Nucleus accumbens (tissue), 56 donors: ENCODE measurements at places on chromosomes 11 and 22.
A peak's percentile ranks its signal among the peaks of the same experiment; 100 is the strongest.

- no peak for DNase-seq
These were observed 25.8 kb downstream of the KRTAP5-5 start for GRCh38 chr11:1655168-1656060.

GRCh38 chr11:23846902-23847422, 649.9 kb upstream of the LUZP2 start:
- DNase-seq: no peak

DNA sequence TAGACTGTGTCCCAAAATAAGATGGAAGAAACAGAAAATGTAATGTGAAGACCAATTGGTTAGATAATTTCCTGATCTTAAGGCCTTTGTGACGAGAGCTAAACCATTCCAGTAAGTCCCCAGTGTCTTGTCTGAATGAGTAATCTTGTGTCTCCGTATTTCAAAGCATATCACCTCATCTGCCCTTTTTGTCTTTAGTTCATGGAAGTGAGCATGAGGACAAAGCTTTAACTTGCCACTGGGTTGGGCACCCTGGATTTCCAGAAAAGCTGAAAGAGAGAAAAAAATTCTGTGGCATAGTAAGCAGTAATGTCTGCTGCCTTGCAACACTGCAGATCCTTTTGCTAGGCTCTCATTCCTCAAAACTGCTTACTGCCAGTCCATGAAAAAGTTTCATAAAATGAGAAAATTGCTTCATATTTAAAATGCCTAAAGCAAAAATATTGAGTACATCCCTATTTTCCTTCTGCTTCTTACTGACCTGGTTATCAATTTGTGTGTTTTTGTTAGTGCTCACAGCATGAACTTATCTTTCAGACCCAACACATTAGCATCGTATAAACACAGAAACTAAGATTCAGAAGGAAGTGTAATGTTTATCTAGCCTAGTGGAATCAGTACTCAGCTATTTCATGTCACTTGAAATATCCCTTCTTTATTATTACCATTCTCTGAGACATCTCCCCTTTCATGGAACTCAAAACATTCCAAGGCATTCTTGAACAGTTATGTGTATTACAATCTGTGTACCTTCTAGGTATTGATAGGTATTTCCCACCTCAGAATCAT, 5.3 kb downstream of the CASP12 start:
- no peak for DNase-seq

DNA sequence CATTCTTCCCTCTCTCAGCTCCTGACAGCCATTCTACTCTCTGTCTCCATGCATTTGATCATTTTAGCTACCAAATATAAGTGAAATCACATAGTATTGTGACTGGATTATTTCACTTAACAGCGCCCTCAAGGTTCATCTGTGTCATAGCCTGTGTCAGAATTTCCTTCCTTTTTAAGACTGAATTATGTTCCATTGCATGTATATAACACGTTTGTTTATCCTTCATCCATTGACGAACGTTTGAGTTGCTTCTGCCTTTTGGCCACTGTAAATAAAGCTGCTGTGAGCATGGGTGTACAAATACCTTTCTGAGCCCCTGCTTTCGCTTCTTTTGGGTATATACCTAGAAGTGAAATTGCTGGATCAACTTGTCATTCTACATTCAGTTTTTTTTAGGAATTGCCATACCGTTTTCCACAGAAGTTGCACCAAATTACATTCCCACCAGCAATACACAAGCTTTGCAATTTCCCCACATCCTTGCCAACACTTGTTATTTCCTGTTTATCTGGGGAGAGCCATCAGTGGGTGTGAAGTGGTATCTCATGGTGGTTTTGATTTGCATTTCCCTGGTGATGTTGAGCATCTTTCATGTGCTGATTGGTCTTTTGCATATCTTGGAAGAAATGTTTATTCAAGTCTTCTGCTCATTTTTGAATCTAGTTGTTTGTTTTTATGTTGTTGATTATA, 17.5 kb downstream of the GLB1L2 start:
- DNase-seq: no peak

GRCh38 chr11:90219438-90219837, 3.4 kb downstream of the CHORDC1 start:
- no peak for DNase-seq

DNA sequence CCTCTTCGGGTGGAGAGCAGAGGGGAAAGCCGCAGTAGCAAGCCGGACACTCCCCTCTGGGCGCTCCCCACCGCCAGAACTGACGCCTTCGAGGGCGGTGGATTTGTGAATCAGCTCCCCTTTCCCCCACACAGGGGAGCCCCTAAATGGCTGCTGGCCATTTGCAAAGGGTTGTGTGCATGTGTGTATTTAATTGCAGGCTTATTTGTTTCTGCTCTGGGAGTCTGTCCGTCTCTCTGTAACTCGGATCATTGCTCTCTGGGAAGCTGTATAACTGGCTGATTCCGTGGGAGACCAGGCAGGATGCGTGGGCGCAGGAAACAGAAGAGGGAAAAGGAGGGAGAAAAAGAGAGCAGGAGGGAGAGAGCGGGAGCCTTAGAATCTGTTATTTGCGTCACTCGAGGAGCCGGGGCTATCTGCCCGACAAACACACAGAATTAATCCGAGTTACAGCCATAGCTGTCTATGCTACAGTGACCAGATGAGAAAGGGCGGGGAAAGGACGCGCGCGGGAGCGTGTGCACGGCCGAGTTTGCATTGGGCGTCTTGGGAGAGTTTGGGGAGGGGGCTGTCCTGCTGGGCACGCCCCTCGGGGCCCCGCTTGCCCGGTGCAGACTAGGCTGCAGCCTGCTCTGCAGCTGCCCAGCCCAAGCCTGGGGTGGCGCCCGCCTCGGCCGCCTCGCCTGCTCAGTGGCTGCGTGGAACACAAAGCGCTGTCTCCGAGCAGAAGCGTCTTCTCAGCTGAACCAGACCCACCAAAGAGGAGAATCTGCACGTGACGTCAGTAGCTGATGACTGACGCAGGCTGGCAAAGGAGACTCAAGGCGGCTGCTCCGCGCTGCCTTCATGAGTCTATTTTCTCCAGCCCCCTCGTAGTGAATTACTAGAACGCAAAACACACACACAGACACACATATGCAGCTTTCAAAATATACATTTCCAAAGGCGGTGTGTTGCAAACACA, 105.3 kb upstream of the HSD17B12 start:
- no peak for DNase-seq

GRCh38 chr11:133639408-133639807, 107.1 kb upstream of the OPCML start:
- DNase-seq: no peak

DNA sequence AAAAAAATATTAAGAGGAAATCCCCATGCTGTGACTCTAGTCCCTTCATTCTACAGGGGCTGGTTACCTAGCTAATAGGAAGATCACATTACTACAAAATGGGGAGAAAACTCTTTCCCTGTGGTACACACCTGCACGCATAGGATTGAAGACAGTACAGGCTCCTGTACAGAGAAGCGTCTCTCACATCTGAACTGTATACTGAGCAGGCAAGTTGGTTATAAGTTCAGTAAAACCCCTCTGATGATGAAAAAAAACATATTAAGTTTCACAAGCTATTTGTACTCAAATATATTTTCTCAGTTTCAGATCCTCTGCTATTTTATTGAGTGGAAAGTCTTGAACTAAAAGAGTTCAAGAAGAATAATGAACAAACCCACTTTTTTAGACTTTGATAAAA, 156.9 kb upstream of the HSD17B12 start:
- no peak for DNase-seq

DNA sequence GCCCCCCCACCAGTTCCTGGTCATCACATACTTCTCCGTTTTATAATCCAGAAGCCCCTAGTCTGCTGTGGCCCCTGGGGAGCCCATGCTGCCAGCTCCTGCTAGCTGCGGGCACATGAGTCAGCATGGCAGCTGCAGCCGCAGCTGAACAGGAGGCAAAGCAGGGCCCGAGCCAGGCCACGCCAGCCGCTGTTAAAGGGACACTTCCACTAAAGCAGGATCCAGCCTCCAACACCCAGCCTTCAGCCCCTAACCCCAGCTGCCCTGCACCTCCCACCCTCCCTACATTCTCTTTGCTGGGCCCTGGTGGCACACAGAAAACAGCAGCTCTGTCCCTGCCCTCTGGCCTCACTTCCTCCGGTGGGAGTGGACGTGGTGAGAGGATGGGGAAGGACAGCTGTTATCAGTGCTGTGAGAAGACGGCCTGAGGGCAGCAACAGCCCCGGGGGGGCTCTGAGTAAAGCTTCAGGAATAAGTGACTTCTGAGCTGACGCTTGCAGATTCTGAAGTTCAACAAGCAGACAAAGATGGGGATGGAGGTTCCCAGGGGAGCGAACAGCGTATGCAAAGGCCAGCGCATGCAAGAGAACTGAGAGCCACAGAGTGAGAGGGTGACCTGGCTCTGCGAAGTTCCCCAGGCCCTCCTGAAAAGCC, 688 bp upstream of the LRRC74B start:
- no peak for DNase-seq

GRCh38 chr11:75554258-75555022, 7.6 kb upstream of the SERPINH1 start:
- DNase-seq: peak; percentile 88

DNA sequence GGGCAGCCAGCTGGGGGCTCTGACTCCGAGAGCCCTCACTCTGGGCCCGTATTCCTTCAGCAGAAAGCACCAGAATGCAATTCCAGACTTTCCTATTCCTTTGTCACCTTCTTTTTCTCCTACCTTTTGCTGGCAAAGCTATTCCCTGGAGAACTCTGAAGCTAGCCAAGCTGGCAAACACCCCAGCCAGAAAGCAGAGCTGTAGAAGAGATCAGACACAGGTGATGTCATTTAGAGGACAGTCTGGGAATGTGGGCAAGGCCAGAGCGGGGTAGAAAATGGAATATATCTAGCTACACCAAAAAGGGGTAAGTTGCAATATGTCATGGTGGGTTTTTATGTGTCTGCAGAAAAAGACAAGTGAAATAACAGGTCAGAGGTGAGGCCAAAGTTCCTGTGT, 205.1 kb downstream of the NXPE2 start:
- DNase-seq: no peak

- no peak for DNase-seq
These were observed 21.9 kb upstream of the OAF start for GRCh38 chr11:120188811-120189455.

- no peak for DNase-seq
These were observed 70.2 kb upstream of the NAV2 start for GRCh38 chr11:19642185-19643158.

GRCh38 chr11:112783945-112784322, 177.3 kb upstream of the NCAM1 start:
- DNase-seq: no peak

DNA sequence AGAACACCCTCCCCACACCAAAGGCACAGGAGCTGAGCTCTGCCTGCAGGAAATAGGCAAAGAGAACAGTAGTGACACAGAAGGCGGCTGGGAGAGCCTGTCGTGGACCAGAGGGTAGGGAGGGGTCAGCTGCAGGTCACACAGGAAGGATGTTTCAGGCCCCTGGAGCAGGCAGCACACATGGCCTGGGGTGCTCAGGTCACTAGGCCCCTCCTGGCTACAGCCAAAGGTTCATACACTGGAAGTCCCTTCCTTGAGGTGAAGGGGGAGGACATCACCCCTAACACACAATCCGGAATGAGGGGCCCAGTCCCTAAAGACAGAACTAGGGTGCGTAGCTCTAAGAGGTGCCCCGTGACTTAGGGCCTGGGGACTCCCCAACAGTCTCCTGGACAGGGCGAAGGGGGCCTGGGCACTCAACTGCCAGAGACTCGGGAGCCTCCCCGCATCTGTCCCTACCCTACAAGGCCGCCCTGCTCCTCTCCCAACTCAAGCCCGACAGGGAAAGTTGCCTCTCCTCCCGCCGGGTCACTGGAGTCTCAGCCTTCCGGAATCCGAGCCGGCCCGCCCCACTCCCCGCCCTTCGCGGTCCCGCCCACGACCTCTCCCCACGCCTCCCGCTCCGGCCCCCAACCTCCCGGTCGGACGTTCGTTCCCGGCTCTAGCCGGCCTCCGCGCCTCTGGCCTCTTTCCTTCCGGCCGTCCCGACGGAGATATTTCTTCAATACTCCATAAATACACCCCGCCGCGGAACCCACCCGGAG, at the start of gene CYB5R2:
TSS of gene CYB5R2 (minus strand) at position 541 of the 764 bp plus-strand sequence. CDS start 675 bp downstream, outside the sequence.
- peak; percentile 34 for DNase-seq

DNA sequence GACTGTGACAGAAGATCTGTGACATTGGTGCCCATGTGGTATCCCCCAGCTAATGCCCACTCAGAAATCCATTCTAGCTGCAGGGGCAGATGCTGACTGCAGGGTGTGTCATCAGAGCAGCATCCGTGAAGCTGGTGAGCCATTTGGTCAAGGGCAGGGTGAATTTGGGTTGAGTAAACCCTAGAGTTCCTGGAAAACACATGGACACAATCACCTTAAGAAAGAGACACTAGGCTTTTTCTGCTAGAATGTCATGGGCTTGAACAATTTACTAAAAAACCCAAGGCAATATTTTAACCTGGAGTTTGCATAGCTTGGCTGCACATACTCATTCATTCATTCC, 100.0 kb downstream of the ADAMTS15 start:
- no peak for DNase-seq

DNA sequence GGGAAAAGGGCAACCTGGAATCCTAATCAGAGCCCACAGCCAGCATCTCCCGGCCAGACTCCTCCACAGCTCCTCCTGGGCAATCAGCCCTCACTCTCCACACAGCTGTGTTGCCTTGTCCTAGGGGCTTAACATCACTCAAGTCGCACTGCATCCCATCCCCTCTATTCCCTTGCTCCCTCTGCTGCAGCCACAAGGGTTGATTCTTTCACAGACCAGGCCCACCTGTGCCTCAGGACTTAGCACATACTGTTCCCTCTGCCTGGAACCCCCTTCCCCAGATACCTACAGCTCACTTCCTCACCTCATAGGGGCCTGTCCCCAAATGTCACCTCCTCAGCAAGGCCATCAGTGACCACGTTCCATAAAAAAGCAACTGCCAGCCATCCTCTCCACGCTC, 18.4 kb downstream of the SPATA19 start:
- DNase-seq: no peak

GRCh38 chr22:17172029-17172833, 13.2 kb upstream of the HDHD5 start:
- no peak for DNase-seq

DNA sequence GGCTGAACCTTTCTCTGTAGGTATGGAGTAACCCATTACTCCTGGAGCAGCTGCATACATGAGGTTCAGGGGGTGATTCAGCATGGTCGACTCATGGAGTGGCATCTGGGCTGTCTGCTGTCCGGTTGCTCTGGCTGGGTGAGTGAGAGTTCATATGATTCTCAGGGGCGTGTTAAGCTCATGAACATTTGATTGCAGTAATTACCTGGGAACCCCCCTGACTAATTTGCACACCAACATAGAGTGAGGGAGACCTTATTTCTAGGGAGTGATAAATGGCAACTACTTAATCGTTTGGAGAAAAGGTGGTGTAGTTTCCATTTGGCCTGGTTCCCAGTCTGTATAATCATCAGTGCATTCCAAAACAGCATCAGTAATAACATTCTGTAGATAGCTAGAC, 661.9 kb downstream of the ETS1 start:
- no peak for DNase-seq

- DNase-seq: no peak
These were observed 23.1 kb downstream of the CSF2RB start for GRCh38 chr22:36936362-36937116.

DNA sequence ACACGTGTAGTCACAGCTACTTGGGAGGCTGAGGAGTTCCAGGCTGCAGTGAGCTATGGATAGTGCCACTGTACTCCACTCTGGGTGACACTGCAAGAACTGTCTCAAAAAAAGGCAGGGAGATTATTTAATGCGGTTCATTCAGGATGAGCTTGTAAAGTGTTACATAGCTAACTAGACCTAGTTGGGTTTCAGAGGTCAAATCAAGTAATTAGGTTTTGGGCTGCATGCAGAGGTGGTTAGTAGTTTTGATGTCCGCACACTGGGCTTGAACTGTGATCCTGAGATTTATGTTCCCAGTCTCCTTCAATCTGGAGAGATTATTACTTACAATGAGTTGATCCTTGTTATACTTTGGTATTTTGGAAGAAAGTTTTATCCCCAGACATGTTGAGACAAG, 2.1 kb upstream of the RBM4 start:
- no peak for DNase-seq
